ENCODE measurements at places on chromosomes 1 and 21.

DNA sequence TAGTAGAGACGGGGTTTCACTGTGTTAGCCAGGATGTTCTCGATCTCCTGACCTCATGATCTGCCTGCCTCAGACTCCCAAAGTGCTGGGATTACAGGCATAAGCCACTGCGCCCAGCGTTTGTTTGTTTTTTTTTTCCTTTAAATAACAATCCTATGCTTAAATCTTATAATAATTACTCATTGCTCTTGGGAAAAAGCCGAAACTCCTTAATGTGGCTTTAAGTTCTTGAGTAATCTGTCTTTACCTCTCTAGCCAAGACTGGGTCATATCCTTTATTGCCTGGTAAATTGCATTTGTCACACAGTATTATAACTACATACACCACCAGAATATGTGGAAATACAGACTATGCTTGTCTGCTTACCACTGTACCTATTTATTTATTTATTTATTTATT lies 97.1 kb downstream of the MACF1 start:
- DNase-seq, result no peak

- DNase-seq, result no peak
Observed at GRCh38 chr1:203128716-203129500, 1.4 kb downstream of the ADORA1 start.

DNA sequence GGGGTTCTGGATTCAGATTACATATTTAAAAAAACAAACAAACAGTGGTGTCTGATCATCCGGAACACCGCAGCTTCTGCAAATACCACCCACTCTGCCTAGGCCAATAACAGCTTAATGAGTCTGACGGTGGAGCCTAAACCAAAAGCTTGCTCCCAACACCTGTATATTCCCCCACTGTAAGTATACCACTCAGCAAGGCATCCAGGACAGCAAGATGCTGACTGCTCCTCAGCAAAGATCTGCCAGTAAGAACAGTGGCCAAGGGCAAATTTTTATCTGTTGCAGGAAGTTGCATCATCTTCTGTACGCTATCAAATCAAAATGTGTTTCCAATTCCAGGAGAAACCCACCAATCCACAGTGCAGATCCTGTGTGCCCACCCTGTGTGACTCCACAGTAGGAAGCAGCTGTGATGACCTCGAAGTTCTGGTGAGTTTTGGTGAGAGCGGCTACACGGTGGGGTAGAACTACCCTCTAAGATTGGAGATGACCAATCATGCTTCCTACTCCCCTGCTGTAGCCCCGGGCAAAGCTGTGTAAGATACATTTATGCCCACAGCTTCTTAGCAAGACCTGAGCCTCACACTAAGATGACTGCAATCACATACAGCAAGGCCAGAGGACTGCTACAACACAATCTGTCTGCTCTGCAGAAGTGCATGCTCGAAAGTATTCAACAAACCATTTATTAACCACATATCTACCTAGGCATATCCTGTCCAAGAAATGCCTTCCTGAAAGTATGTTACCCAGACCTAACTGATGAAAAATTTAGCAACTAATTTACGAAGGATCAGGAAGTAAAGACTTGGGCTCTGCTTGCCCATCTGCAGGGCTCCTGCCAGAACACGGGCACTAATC lies 30.5 kb downstream of the SIPA1L2 start:
- DNase-seq, result no peak

DNA sequence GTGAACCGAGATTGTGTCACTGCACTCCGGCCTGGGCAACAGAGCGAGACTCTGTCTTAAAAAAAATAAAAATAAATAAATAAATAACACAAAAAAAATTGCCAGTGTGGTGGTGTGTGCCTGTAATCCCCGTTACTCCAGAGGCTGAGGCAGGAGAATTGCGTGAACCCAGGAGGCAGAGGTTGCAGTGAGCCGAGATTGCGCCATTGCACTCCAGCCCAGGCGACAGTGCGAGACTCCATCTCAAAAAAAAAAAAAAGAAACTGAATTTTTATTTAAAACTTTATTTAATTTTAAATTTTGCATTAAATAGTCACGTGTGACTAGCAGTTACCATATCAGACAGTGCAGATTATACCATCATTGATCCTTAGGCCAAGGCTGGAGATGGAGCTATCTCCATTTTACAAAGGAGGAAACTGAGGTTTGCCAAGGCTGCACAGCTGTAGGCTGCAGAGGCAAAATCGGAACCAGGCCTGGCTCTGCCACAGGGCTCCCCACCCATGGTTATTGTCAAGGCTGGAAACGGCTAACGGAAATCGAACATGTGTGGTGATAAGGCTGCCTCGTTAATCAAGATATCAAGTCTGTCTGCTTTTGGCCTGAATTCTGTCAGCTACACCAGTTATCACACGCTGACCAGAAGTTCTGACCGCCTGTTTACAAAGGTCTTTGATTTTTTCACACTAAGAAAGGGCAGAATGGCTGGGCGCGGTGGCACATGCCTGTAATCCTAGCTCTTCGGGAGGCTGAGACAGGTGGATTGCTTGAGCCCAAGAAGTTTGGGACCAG lies 20.5 kb downstream of the HSPG2 start:
- DNase-seq, result no peak

DNA sequence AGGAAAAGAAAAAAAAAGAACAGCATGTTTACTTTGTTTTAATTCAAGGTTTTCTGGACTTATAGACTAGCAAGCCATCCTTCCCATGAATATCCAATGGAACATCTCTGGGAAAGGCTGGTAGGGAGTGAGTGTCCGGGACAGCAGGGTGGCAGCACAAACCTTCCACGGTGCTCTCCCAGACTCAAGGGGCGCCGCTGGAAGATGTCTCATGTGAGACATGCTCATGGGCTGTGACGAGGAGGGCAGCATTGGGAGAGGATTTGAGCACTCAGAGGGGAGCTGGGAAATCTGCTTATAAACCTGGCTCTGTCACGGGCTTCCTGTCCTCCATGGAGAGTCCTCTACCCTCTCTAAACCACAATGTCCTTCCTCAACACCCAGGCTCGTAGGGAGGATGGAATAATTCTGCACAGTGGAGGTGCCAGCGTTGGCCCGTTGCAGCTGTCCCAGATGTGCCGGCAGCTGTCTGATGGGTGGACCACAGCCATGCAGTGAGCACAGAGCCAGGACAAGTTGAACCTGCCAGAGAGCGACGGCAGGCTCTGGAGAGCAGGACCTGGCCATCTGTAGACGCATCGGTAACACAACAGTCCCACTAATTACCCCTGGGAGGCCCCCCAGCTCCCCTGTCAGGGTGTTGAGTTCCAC lies 100.1 kb upstream of the IGSF21 start:
- DNase-seq, result no peak

DNA sequence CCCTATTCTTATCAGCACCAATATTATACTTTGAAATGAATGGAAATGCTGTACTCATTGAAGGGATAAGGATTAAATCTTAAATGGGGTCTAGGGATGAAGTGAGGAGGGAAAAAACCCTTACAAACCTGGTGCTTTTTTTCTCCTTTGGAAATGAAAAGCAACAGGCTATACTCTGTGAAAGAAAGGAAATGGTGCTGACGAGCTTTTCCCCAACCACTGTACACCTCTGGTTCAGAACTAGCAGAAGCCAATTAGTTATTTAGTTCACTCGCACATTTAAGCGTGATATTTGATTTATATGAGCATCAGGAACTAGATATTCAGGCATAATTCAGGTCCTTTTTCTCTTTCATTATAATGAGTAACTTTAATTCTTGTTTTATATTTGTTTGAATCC lies 74.5 kb upstream of the S1PR1 start:
- DNase-seq, result no peak

- DNase-seq, result no peak
Observed at GRCh38 chr1:154911691-154912550, 24.6 kb downstream of the PMVK start.

DNA sequence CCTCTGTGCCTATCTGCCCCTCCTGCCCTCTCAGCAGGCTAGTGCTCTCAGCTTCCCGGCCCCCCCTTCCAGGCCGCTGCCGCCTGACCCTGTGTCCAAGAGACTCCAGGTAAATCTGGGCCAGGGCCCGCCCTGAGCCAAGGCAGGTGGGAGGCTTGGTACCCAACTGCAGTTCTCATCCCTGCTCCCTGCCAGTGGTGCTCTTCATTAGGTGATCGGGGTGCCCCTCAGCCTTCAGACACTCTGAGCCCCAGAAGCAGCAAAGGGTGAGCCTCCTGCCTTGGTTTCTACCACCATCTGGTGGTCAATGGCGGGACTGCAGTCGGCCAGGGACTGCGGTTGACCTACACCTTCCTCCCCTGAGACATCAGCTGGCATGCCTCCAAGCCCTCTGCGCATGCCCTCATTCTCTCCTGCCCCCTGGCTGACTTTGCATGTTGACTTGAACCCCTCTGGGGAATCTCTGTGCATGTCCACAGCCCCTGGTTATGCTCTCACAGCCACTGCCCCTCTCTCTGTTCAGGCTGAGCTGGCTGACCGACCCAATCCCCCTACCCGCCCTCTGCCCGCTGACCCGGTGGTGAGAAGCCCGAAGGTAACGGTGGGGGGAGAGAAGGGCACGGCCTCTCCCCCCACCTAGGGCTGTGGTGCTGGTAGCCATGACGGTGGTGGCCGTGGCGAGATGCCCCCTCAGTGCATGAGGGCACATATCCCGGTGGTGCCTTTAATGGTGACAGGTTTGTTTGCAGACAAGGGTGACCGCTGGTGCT lies 2.0 kb upstream of the EFNA4 start:
- no peak for DNase-seq

GRCh38 chr1:185044387-185044786 lies 971 bp upstream of the RNF2 start:
- no peak for DNase-seq

- DNase-seq, result no peak
Observed at GRCh38 chr1:25477448-25478034, 46.8 kb downstream of the MACO1 start.

DNA sequence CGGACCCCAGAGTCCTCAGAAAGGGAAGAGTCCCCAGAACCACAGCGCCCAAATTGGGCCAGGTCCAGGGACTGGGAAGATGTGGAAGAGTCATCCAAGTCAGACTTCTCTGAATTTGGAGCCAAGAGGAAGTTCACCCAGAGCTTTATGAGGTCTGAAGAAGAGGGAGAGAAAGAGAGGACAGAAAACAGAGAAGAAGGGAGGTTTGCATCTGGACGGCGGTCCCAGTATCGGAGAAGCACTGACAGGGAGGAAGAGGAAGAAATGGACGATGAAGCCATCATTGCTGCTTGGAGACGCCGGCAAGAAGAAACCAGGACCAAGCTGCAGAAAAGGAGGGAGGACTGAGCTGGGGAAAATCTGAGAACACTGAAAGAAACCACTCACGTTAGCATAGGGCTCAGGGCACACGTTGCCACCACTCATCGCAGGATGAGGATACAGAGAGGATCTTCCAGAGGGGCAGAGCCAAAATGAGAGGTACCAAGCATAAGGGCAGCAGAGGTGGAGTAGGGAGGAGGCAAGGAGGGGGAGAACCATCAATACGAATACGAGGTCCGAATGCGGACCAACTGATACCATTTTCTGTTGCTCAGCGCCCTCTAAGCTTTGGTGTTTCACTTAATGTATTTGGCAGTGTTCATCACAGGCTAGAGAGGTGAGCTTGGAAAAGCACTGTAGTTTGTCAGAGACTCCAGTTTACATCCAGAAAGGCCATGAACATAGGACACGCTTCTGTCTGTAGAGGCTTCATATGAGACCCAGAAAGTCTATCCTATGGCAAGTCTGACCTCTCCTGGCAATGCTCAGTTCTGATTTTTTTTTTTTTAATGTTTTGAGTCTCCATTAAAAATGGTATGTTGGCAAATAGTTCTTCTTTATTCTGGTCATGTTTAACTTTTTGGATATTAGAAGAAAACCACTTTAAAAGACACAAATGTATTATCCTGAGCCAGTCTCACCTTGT lies 34.7 kb downstream of the STYXL2 start:
- DNase-seq, result no peak

- no peak for DNase-seq
Observed at GRCh38 chr1:82065916-82066315, 265.2 kb downstream of the ADGRL2 start.

DNA sequence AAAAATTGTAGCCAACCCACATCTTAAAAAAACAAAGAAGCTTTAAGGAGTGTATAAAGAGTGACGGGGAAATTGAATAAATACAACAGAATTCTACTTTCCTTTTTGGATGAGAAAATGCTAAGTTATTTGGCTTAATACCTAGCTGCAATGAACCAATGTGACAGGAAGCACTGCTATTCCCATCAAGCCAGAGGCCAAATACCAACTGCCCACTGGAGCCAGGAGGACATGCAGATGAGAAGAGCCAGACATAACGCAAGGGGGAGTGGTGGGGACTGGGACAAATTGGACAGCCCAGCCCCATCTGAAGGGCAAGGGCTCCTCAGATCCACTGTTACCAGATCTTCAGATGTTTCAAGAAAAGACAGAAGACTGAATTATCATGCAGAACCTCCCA lies 25.7 kb downstream of the DNAJC11 start:
- DNase-seq, result no peak

DNA sequence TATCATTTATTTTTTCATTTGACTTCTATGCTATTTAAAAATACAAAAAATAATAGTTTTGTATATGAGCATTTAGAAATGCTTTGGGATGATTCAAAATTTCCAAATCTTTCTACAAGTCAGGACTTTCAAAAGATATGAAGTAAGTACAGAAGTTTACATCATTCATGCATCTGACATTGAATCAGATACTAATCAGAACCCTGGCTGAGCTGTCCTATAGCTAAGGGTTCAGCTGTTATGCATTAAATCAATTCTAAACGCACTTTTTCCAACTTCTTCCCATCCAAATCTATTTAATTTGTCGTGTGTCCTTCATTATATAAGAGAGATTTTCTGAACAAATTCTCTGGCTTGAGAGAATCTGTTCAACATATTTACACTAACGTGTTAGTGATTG lies 779.4 kb downstream of the LTN1 start:
- no peak for DNase-seq

DNA sequence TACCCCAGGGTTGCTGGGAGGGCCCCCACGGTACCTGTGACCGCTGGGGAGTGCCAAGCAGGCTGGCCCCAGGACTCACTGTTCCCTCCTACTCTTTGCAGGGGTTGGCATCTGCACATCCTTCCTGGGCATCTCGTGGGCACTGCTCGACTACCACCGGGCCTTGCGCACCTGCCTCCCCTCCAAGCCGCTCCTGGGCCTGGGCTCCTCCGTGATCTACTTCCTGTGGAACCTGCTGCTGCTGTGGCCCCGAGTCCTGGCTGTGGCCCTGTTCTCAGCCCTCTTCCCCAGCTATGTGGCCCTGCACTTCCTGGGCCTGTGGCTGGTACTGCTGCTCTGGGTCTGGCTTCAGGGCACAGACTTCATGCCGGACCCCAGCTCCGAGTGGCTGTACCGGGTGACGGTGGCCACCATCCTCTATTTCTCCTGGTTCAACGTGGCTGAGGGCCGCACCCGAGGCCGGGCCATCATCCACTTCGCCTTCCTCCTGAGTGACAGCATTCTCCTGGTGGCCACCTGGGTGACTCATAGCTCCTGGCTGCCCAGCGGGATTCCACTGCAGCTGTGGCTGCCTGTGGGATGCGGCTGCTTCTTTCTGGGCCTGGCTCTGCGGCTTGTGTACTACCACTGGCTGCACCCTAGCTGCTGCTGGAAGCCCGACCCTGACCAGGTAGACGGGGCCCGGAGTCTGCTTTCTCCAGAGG lies 6.8 kb downstream of the XKR8 start:
- no peak for DNase-seq

All from cerebellar nuclear complex (tissue), 1 donor.